ENCODE measurements at places on chromosomes 3 and 15.

- DNase-seq: no peak
Measured at GRCh38 chr3:36381311-36381956, 1.1 kb downstream of the STAC start.

DNA sequence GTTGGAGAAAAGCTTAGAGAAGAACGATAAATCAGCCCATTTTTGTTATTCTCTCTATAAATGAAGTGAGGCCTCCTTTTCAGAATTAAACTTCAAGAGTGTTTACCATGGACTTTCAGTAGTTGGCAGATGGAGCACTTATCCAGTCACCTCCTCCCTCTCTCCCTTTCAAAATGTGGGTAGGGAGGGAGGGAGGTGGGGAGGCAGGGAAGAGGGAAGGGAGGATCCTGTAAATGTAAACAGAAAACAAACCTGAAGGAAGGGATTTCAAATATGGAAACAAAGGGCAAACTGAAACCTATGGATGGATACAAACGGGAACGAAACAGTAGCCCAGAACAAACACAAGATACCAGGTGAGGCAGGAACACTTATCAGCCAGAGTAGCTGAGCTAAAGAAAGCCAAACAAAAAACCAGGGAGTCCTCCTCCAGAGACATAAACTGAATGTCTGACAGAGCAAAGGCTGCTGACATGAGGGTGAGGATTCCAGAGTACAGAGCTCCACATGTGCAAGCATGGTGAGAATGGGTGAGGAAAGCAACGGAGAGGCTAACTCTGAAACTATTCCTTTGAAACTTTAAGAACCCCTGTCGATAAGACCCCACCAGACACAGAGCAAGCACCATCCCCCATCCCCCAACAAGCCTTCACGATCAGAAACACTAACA lies 41.0 kb upstream of the GP5 start:
- no peak for DNase-seq

GRCh38 chr3:120419797-120420196 lies 31.0 kb downstream of the FSTL1 start:
- DNase-seq: no peak

GRCh38 chr3:148319161-148319915 lies 378.4 kb upstream of the AGTR1 start:
- DNase-seq: no peak

- DNase-seq: no peak
Measured at GRCh38 chr3:128052595-128053351, 536 bp downstream of the SEC61A1 start.

DNA sequence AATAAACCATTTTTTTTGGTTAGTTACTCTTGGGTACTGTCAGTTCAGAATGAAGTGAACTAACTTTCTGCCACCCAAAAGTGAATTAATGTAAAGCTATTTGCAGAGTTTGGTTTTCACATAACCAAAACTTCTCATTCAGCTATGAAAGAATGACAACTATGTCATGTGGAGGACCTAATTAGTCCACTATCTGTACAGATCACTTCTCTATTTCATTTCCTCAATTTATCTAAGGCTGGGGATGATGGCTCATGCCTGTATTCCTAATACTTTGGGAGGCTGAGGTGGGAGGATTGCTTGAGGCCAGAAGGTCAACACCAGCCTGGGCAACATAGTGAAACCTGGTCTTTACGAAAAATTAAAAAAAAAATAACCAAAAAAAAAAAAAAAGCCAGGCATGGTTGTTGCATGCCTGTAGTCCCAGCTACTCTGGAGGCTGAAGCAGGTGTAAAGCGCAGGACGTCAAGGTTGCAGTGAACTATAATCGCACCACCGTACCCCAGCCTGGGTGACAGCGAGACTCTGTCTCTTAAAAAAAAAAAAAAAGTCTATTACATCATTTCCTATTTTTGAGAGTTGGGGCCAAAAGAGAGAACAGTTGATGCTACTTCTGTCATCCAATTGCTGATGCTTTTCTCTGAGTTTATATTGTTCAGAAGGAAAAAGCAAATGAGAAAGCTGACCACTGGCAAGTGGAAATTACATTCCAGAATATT lies 8.7 kb downstream of the HYPK start:
- DNase-seq: no peak

- no peak for DNase-seq
Measured at GRCh38 chr15:83793069-83793468, 139.1 kb downstream of the ADAMTSL3 start.

DNA sequence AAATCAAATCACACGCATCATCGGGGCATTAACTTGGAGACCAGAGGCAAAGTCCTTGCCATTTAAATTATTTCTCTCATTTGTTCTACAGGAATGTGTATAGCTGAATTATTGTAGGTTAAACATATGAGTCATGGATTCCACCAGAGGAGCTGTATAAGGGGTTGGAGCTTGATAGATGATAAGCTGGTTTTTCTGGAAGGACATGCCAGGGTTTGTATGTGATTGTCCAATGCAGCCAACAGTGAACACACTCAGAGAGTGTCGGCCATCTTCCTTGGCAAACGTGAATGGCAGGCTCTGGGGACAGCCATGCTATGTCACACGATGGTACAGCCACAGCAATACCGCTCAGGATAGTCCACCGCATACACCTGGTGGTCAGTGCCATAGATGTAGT lies 25.1 kb downstream of the SSUH2 start:
- DNase-seq: peak; percentile 48

GRCh38 chr15:31801152-31801551 lies 229.2 kb upstream of the CHRNA7 start:
- no peak for DNase-seq

DNA sequence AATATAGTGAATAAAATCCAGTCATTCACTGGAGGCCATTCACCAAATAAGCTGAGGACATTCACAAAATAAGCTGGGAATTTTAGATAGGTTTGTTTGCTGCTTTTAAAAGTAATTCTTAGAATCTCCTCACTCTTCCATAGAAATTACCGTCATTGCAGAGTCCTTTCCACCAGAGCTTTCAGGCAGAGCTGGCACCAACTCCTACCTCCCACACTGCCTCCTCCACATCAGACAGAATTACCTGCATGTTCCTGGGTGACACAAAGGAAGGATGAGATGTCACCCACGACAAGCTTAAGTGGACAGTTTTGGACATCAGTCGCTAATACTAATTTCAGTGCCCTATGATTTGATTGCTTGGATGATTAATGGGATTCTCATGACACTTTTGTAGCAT lies 1113.2 kb downstream of the IGSF11 start:
- DNase-seq: no peak

DNA sequence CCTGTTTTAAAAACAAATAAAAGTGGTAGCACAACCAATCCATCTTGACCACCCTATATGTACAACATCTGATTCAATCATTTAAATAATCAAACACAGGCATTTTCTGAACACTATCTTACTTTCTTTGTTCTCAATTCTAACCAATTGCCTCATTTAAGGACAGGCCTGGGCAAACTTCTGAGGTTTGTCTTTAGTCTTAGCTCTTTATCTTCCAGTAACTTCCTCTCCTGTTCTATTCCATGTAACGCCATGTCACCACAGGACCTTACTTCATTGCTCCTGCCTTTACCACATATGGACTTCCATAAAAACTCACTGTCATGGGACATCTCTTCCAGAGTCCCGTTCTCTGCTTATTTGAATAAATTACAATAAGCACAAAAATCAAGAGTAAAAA lies 14.9 kb downstream of the HDGFL3 start:
- DNase-seq: no peak

- DNase-seq: no peak
Measured at GRCh38 chr3:119632216-119632615, 28.2 kb downstream of the POPDC2 start.

GRCh38 chr15:77568973-77569728 lies 63.6 kb downstream of the LINGO1 start:
- DNase-seq: peak; percentile 34

DNA sequence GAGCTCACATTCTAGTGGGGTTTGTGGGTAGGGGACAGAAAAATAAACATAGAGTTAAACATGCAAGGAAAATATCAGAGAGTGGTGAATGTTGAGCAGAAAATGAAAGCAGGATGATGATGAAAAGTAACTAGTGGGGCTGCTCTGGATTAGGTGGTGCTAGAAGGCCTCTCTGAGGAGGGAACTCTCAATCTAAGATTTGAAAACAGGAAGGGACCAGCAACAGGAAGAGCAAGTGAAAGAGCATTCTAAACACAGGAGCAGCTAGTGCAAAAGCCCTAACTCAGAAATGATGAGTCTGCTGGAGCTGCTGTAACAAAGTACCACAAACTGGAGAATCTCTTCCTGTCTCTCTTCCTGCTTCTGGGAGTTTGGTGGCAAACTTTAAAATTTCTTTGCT lies 468.6 kb upstream of the AGTR1 start:
- DNase-seq: no peak

DNA sequence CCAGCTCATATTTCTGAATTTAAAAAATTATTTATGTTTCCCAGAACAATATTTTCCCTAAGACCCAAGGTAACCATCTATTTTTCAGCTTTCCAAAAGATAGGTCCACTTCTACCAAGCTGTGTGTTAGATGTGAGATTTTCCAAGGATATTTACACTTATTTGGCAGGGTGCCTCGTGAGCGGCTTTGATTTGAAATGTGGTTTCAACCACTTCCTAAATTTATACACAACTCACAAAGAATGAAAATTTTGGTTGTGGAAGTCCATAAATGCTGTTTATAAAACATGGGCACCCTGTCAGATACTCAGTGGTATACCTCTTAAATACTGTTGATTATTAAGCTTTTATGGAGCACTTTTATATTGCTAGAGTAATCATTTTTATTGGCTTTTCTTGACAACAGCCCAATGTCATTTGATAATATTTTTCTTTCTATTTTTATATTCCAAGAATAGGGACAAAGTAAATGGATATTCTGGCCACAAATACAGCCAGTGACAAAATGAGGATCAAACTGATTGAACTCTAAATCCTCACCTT lies 57.6 kb downstream of the GAP43 start:
- no peak for DNase-seq

GRCh38 chr3:6844723-6845122 lies 16.2 kb upstream of the GRM7 start:
- DNase-seq: no peak

- DNase-seq: no peak
Measured at GRCh38 chr3:13207578-13207922, 134.3 kb upstream of the IQSEC1 start.

DNA sequence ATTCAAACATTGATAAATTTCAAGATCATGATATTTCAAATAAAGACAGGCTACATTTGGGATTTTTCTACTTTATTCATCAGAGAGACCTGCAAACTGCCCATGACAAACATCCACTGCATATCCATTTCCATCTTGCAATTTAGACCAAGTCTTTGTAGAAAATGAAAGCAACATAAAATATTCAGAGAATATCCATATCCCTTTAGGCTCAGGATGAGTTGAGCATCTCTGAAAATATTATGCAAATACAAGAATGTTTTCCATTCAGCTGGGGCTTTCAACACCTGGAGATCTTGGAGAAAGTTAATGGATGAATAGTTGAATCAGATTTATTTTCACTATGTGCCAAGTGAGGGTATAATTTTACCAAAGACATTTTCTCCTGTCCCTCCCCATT lies 103.4 kb downstream of the TUSC7 start:
- DNase-seq: no peak

DNA sequence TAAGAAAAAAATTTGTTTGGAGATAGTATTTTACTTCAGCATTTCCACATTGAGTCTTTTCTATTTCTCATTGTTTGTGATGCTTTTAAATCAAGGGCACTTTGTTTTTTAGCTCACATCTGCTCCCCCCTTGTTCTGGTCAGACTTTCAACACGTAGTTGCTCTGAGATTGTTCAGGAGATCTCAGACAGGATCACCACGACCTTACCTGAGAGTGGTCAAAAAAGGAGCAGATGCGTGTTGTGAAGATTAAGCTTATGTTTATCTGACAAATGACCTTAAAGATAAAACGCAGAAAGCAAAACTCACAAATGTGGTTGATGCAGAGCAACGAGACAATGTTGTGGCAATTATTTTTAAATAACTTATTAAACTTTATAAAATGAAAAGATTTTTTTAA lies 298.3 kb downstream of the ROBO2 start:
- DNase-seq: no peak

DNA sequence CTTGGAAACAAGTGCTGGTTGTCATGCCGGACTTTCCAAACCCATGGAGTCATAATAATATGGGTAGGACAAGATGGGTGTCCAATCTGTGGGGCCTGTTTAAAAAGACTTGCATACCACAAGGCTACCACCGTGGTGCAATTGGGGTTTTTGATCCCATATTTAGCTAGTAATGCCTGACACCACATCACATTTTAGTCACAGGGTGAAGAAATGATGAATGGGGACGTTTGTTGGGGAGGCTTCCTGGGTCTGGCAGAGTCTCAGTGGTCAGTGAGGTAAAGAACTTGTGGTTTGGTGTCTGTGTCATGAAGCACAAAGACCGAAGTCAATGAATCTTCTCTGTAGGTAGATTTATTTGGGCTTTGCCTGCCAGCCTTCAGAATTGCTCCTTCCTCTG lies 31.0 kb downstream of the P3H2 start:
- DNase-seq: no peak

DNA sequence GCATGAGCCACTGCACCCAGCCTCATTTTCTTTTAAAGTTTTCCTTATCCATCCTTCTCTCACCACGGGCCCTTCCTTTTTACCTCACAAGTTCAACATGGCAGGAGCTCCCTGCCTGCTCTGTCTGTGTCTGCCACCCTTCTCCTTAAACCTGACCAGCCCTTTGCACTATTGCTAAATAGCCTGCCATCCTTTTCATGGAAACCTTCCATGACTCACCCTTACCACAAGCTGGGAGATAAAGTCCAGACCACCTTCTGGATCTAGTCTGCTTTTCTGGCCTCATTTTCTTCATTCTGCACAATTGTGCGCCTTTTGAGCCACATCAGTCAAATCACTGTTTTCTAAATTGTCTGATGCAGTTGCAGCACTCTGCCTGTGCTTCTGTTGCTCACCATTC lies 8.9 kb downstream of the PARP14 start:
- DNase-seq: no peak

Measured in Calu3 (cell line).